ENCODE measurements at places on chromosomes 12 and 14.
A peak's percentile ranks its signal among the peaks of the same experiment; 100 is the strongest.

DNA sequence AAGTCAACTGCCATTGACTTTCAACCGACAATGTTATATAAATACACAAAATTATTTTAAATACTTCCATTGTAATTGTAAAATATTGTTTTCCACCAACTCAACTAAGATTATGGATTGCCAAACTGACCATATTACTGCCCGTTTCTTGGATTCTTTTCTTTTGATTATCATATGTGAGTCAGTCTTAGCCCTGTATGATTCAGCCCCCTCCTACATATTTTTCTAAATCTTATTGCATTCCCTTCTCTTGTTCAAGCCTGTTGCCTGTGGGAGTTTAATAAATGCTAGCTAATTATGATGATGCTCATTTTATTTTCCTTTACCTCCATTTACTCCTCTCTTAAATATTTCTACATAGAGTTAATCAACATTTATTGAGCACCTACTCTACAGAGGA, 6.8 kb downstream of the RASSF9 start:
- peak; percentile 29 for DNase-seq

- DNase-seq = no peak
These were observed 108.2 kb upstream of the MED13L start for GRCh38 chr12:116385486-116386217.

GRCh38 chr14:95703805-95704204, 10.1 kb downstream of the TCL1A start:
- no peak for DNase-seq

- no peak for DNase-seq
These were observed 111.9 kb upstream of the C14orf180 start for GRCh38 chr14:104467641-104468040.

- no peak for DNase-seq
These were observed 19.6 kb upstream of the PPFIA2 start for GRCh38 chr12:81778719-81779118.

DNA sequence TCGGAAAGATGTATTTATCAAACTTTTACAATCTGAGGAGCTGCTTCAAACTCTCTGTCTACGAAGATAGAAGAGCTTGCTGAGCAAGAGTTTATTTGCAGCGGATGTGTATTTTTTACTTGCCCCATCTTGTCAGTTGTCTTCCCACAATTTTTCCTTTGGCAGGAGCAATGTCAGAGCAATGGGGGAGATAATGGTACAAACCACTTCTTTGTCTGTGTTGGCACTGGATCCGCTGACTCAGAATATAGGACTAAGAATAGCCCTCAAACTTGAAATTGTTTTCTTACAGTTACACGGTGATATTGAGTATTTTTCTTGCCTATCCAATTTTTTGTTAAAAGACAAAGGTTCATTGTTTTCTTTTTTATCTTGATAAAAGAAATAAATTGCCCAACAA, 27.6 kb downstream of the HELB start:
- DNase-seq = no peak

DNA sequence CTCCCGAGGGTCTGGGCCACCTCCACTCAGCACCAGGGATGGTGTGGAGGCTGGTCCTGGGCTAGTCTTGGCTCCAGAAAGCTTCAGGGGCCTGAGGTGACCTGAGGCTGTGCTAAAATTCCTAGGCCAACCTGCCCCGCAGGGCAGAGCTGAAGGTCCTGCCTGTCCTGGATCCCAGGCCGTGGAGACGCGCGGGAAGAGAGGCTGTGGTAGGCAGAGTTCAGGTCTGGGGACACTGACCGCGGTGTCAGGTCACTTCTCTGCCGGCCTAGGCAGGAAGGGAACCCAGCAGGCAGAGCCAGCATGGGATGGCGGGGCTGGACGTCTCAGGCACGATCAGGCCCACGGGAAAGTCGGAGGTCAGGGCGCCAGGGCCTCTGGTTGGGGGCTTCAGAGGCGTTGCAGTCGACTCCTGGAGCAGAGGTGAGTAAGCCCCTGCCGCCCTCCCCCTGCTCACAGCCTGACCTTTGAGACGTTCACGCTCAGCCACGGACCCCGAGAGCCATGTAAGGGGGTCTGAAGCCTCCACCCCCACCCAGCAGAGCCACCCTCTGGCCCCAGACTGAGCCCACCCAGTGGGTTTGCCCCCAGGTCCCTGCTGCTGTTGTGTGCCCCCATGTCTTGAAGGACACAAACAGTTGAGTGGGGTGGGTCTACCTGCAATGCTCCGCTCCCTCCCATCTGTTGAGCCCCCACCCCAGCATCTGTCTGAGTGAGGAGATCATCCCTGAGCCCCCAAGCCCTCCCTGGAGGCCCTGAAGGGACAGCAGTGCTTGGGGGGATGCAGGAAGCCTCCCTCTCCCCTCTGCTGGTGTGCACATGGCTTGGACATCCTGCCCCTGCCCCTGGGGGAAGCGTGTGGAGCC, 142.7 kb downstream of the KIF26A start:
- DNase-seq = no peak

DNA sequence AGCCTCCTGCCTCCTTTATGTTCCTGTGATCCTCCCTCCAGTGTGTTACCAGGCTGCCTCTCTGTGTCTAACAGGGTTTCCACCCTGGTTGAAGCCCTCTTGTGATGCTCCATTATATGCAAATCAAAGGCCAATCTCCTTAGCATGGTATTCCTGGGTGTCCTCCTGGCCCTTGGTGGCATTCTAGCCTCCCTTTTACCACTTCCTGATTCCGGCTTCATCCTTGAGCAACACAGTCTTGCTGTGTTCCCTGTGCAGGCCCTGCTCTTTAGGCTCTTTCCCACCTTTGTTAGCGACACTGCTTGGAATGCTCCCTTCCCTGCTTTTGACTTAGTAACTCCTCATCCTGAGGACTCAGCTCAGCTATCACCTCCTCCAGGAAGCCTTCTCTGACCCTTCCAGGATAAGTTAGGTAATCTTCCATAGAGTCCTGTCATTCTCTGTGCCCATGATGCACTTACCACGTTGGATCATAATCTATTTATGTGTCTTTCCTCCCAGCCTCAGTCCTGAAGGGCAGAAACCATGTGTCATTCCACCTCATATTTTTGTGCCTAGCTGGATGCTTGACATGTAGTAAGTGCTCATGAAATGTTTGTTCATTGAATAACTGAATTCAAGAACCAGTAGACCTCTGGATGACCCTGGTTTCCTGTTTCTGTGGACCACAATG, 37.3 kb downstream of the PRKCH start:
- no peak for DNase-seq

- no peak for DNase-seq
These were observed 125.4 kb downstream of the SLC38A6 start for GRCh38 chr14:61106271-61106958.

DNA sequence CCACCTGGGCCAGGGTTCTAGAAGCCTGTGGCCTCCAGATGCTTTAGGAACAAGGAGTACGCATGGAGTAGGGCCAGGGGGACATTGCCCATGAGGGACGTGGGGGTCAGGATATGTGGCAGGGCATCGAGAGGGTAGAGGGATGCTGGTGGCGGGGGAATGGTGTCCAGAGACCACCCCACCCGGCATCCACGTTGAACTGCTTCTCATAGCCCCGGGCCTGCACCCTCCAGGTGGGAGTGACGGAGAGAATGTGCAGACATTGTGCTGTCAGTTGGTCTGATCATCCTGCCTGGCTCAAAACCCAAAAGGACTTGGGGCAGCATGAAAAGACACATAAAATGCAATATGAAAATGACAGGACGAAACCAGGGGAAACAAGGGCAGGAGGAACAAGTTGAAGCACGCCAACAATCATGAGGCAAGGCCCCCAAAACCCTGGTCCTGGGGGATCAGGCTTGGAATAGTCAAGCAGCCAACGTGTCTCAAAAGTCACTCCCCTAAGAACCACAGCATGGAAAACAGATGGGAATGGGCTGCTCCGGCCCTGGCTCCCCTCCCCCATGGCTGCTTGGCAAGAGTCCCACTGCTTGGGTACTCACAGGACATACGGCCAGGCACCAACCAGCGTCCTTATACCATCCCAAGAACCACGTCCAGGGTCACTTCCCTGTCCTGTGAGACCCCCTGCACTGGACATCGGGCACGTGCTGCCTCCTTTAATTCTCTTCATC, 117.9 kb downstream of the DICER1 start:
- no peak for DNase-seq

GRCh38 chr12:108368089-108368488, 29.0 kb upstream of the CMKLR1 start:
- DNase-seq = no peak

GRCh38 chr12:69240631-69240995, 1.2 kb downstream of the CPSF6 start:
- no peak for DNase-seq
